ENCODE measurements at places on chromosomes 1 and 21.

- DNase-seq, result no peak
Observed at GRCh38 chr1:75673399-75673798, 51.1 kb upstream of the ACADM start.

DNA sequence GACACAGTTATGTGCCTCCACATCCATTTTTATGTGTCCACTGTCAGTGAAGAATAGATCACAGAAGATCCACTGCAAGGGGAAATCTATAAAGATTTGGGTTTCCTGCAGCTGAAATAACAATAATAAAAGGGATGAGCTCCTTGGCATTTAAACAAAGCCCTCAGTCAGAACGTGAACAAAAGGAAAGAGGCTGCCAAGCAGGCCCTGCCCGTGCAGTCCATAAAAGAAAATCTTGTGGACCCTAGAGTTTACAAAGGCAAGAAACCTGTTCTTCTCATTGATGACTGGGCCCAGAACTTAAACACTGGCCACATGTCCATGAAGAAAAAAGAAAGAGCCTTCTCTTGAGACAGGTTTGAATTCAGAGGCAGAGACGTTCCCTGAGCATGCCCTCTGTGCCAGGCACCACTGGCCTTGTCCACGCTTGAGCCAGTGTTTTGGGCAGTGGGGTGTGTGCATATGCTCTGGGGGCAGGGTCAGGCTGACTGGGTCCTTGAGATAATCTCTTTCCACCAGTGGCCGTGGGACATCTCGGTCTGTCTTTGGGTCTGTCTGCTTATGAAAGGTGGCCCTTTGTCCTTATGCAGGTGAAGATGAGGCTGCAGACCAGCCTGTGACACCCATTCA is 142.7 kb downstream of the HIVEP3 start:
- no peak for DNase-seq

- no peak for DNase-seq
Observed at GRCh38 chr1:183778568-183779433, 26.1 kb upstream of the RGL1 start.

DNA sequence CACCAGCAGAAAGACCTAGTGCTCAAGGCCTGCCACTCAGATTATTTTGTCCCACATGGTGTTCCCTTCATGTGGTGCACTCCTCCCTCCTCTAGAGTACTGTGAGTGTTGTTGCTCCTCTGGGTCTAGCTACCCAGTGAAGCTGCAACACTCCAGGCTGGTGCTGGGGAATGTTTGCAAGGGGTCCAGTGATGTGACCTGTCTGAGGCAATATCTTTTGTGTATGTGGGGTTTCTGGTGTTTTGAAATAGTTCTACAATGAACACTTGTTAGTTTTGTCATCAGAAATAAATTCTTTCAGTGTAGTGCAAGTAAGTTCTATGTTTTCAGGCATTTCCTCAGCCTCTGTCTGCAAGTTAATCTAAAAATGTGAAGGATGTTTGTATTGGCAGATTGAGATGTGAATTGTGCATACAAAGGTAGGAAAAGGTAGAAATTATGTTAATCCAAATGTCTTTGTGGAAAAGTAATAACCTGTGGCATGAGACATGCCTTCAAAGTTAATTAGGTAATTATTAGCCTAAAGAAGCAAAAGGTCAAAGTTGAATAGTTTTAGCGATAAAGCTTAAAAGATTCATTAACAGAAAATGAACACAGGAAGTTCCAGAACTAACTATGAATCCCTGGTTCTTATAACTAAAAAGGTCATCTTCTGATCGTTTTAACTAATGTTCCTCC is 616.8 kb downstream of the LTN1 start:
- peak; percentile 32 for DNase-seq

GRCh38 chr1:226308166-226308722 is 720 bp downstream of the LIN9 start:
- DNase-seq, result no peak

DNA sequence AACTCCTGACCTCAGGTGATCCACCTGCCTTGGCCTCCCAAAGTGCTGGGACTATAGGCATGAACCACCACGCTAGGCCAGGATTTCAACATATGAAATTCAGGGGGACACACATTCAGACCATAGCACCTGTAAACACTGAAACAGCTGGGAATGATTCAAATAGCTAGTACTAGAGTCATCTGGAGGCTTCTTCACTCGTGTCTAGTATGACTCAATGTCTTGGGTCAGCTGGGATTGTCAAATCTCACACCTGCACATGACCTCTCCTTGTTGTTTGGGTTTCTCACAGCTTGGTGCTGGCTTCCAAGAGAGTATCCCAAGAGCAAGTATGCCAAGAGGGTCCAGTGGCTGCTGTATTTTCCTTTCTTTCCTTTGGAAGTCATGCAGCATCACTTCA is 75.1 kb downstream of the PGM1 start:
- no peak for DNase-seq

- DNase-seq, result no peak
Observed at GRCh38 chr1:213585959-213586586, 401.7 kb upstream of the PROX1 start.

All from kidney glomerular epithelial cell (primary cell).